ENCODE measurements at places on chromosomes 2 and 18.
A peak's percentile ranks its signal among the peaks of the same experiment; 100 is the strongest.

- DNase-seq = no peak
Measured at GRCh38 chr2:234626566-234627130, 129.8 kb upstream of the ARL4C start.

DNA sequence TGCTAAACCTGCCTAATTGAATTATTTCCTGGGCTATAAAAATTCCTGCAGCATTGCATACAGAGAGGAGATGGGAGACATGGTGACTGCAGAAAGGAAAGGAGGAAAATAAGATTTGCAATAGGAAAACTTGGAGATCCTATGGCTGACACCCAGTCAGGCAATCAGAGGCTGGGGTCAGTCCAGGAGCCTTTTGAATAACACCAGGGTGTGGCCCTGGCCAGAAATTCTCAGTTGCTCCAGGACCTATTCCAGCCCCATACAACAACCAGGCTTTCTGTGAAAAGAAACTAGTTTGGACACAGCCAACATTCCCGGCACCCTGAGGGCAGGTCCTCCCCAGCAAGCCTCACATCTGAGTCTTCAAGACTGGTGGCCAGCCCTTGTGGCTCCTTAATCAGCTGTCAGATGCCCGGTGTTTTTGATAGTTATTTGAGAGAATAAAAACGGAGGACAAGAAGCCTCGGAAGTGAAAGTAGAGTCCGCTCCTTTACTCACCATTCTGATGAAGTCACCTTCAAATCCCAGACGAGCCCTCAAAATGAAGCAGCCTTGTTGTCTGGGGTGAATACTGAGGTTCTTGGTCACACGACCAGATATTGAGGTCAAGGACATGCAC lies 31.1 kb upstream of the GMCL1 start:
- DNase-seq = no peak

DNA sequence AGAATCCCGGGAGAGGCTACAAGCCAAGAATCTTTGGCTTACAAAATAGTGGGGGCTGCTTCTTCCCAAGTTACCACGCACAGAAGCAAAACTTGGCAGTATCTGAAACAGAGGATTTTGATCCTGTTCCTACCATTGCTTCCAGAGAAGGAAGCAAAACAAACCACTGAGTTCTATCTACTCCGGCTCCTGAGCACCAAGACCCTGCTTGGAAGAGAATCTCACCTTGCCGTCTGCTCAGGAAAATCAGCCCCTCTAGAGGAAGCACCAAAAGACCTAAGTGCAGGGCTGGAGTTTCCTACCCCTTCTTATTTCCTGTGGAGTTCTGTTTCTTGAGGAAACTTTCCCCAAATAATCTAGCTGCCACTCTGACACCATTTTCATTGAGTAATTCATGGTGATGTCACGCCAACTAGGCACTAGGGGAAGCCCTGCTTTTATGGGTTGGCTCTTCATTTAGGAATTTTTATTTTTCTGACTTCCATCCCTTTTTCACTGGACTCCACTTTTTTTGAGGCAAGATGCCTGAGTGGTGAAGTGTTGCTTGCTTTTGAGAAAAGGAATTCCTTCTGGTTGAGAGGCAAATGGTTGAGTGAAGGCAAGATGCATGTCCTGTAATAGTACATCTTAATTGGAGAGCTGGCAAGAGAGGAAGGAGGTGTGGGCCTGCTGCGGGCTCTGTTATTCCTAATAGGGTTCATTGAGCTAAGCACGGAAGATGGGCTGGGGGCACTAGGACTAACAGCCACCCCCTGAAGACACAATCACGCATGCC lies 36.8 kb upstream of the EML4 start:
- no peak for DNase-seq

DNA sequence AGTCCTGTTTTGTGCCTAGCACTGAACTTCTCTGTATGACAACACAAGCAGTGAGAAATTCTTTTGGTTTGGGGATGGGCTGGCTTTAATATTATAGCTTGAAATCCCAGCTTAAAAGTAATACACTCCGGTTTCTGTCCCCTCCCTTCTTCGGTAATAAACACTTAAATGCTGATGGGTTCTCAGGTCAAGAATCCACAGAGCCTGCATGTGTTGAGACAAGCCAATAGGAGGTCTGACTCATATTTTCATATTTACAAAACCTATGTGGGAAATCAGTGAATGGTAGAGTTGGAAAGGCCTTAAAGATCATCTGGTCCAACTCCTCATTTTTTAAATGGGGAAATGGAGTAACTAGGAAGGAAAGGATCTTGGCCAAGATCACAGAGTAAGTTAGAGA lies 47.5 kb downstream of the VSNL1 start:
- no peak for DNase-seq

GRCh38 chr2:127579231-127579630 lies 43.7 kb downstream of the MYO7B start:
- DNase-seq = no peak

- DNase-seq = peak; percentile 18
Measured at GRCh38 chr18:3525870-3526420, 76.0 kb downstream of the TGIF1 start.

DNA sequence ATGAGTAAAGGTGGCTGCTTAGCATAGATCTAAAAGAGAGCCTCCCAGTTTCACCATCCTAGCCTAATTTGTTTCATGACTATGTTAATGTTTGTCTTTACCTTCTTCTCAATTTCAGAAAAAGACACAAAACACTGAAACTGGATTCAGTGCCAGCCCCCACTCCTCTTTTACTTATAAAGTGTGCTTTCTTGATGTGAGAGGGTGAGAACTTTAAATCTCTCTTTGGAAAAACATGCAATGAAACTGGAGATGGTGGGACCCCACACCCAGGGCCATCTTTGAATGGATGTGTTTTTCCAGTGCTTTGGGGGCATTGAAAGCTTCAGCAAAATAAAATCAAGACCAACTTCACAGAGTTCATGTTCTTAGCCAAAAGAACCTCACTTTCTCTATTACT lies 185.9 kb downstream of the CYRIA start:
- DNase-seq = no peak

- DNase-seq = no peak
Measured at GRCh38 chr2:233901367-233901766, 15.8 kb upstream of the TRPM8 start.

- DNase-seq = no peak
Measured at GRCh38 chr2:220785178-220785577, 786.9 kb downstream of the EPHA4 start.

- DNase-seq = no peak
Measured at GRCh38 chr18:69935319-69936190, 12.1 kb downstream of the CD226 start.

DNA sequence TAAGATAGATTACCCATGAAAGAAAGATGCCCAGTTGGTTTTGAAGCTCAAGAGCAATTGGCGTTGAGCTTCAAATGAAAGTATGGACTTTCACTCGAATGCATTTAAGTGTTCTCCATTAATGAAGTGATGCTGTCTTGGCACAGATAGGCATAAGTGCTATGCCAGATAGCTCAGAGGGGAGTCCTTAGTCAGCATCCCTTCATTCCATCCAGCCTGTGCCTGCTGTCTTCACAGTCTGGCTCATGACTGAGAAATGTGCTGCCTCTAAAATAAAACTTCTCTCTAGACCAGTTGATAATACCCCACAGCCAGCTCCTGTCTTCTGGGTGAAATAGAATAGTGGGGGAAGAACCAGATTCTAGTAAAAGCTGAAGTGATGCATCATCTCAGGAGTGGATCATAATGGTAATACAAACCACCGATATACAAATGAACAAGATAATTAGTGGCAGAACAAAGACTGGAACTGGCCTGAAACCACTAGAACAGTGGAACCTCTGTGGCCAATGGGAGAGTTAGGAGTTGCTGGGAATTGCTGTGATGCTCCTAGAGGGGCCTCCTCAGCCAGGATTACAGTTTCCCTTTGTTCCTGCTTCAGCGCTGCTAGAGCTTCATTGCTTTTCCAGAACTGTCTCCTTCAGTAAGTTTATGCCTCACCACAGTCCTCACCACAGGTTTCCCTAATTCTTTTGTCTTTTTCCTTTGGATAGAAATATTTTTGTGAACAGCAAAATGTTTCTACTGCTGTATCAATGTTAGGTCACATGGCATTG lies 359.3 kb downstream of the KIAA1328 start:
- DNase-seq = no peak

- no peak for DNase-seq
Measured at GRCh38 chr2:30301551-30301950, 70.2 kb downstream of the LBH start.

- no peak for DNase-seq
Measured at GRCh38 chr18:75678627-75679026, 251.1 kb upstream of the SMIM21 start.

GRCh38 chr2:120342446-120342845 lies 3.5 kb upstream of the INHBB start:
- no peak for DNase-seq

GRCh38 chr2:121969166-121969565 lies 213.7 kb downstream of the TSN start:
- DNase-seq = no peak

DNA sequence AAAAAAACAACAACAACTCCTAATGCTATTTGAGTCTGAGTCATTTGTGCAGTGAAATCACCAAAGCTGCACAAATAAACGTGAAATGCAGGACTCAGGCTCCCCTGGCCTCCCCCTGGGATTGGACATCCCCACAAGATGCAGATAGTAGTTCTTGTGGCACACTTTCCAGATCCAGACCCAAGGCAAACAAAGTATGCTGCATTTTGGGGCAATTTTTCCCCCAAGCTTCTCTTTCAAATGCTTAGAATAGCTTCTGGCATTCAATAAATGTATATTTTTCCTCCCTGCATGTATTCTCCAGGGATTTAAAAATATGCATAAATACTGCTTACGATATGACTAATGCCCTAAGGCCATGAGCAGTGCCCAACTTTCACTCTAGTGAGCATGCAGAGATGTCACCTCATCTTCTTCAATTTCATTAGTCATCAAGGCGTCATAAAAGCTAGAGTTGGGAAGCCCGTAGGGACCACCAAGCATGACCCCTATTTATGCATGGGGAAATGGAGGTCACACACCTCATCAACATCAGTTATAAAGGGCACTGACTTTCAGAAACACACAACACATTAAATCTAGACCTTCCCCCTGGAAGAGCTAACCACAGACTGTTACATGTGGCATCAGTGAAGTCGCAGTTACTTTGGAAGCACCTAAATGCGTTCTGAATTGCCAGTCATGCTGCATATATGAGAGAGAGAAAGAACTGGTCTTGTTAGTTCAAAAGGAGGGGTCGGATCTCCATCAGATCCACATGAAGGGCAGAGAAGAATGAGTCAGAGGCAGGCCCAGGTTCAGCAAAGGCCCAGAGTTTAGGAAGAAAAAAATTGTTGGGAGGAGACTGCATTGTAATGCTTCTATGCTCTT lies 374.1 kb downstream of the LPIN1 start:
- DNase-seq = no peak

- DNase-seq = no peak
Measured at GRCh38 chr2:55948176-55948923, 24.8 kb upstream of the EFEMP1 start.

GRCh38 chr2:174554529-174555150 lies 43.0 kb downstream of the WIPF1 start:
- no peak for DNase-seq

DNA sequence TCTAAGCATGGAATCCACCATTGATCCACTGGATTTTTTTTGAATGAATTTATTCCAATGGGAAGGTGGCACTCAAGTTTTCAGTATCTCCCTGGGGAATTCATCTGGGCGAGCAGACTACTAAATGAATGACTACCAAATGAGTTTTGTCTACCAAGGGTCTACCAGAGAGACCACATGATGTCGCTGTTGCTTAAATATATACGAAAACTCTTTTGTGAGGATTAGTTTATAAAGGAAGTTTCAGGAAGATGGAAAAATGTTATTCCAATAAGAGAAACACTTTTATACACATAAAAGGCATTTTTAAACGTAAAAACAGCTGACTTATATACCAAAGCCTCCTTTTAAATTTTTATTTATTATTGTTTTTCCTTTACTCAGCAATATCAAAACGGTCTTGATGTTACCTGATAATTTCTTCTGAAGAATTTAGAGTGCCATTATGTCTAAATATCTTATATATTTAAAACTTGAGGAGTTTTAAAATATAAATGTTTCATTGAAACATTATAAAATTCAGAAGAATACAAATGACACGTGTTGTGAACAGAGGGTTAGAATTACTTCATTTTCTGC lies 139.7 kb downstream of the HRH4 start:
- peak; percentile 9 for DNase-seq

DNA sequence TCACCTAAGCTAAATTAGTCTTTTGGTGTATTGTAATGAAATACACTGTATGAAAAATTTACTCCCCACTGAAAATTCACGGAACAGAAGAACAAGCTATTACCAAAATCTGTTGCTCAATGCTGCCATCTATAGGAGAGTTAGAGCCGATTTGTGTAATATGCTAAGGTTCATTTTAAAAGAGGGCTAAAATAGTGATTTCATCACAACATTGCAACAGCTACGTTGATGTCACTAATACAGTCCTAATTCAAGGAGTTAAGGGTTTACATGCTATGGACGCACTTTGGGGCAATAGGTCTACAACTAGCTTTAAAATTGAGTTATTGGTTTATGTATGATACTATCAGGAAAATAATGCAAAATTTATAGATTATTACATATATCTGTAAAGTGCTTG lies 3.0 kb upstream of the IRS1 start:
- DNase-seq = no peak

DNA sequence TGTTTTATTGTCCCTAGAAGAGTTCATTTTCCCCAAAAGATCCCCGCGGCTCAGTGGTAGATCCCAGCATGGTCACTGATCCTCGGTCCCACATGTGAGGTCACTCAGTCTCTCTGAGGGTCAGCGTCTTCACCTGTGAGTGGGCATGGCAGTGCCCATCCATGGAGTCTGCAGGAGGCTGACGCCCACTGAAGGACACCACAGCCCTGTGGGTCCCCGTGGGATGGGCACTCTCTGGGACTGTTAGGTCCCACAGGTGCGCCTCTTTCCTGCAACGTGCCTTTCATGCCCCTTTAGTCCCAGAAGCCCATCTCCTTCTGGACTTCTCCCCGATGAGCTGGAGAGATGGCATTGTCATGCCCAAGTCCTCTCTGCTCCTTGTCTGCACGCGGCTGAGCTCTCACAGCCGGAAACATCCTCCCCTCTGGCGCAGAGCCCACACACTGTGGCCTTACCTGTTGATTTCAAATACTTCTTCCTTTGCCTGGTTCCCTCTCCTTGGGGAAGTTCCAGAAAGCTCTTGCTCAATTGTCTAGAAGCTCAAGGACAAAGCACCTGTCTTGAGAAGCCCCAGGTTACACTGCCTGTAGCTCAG lies 75.9 kb downstream of the PTGR3 start:
- no peak for DNase-seq

- DNase-seq = no peak
Measured at GRCh38 chr18:45402485-45403056, 212.7 kb upstream of the SLC14A2 start.

GRCh38 chr2:182359027-182359989 lies 67.5 kb downstream of the PDE1A start:
- DNase-seq = no peak

DNA sequence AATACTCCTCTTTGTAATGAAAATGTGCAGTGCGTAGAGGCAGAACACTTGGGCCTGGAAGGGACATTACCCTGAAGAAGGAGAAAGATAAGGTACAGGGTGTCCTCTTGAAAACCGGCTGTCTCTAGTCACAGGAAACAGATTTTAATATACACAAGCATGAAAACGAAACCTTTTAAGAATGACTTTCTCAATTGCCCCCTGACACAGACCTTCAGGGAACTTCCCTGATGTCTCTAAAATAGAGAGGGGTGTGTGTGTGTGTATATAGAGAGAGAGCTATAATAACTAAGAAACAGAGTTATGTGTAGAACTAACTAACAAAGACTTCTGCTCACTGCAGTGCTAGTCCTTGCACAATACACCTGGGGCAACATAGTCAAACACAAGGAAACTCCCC lies 780.0 kb downstream of the CNTNAP5 start:
- no peak for DNase-seq

Measured in GM19239 (cell line).